Bronchial smooth muscle cell (primary cell): ENCODE measurements at places on chromosomes 4 and X. TPM values are rescaled to one million over a fixed set of nuclear protein-coding genes. Genes with fewer than 3 reads are reported as not detected.

Gene NIPAL1
- total RNA-seq = not detected in 2 replicates

Gene CWH43
- not detected in 2 replicates for total RNA-seq

Gene TMEM128
- total RNA-seq = 20.9 and 29.9 TPM in 2 replicates

Gene P2RY8
- not detected in 2 replicates for total RNA-seq

Gene AKAP14
- not detected in 2 replicates for total RNA-seq

Gene DNAAF6
- not detected in 2 replicates for total RNA-seq

Gene LEF1
- not detected in 2 replicates for total RNA-seq

Gene CENPI
- 2.2 and 4.7 TPM in 2 replicates for total RNA-seq

Gene MAGEA2B
- total RNA-seq = not detected in 2 replicates

Gene CASP3
- total RNA-seq = 11.2 and 19.5 TPM in 2 replicates

Gene TLR1
- 1.6 and 1.7 TPM in 2 replicates for total RNA-seq

Gene BTK
- not detected in 2 replicates for total RNA-seq

Gene NDP
- 0.34 and 2.0 TPM in 2 replicates for total RNA-seq

Gene TEX13C
- not detected in 2 replicates for total RNA-seq

Gene FAM9B
- total RNA-seq = not detected in 2 replicates

Gene PCDH10
- total RNA-seq = 0.79 and 2.7 TPM in 2 replicates

Gene PABPC1L2B
- total RNA-seq = 0.09 TPM in 1 of 2 replicates, not detected in the other

Gene CTAG1A
- not detected in 2 replicates for total RNA-seq

Gene ZFYVE28
- total RNA-seq = 8.2 and 9.9 TPM in 2 replicates

Gene SLC6A14
- 0.17 TPM in 1 of 2 replicates, not detected in the other for total RNA-seq

Gene NPNT
- under 0.01 and 0.16 TPM in 2 replicates for total RNA-seq

Gene SERPINA7
- total RNA-seq = not detected in 2 replicates

Gene SCML2
- total RNA-seq = 0.79 and 1.1 TPM in 2 replicates

Gene RELL1
- 56.0 and 64.6 TPM in 2 replicates for total RNA-seq

Gene USP51
- total RNA-seq = 1.9 and 3.6 TPM in 2 replicates

Gene DOK7
- total RNA-seq = under 0.01 and 0.09 TPM in 2 replicates

Gene PABPC5
- 1.6 and 2.7 TPM in 2 replicates for total RNA-seq

Gene ATP7A
- 20.8 and 27.9 TPM in 2 replicates for total RNA-seq

Gene PTPN13
- 46.8 and 64.7 TPM in 2 replicates for total RNA-seq

Gene PLAC8
- under 0.01 TPM in 1 of 2 replicates, not detected in the other for total RNA-seq

Gene MUC7
- total RNA-seq = not detected in 2 replicates

Gene REELD1
- not detected in 2 replicates for total RNA-seq

Gene BMPR1B
- total RNA-seq = 0.09 and 0.47 TPM in 2 replicates

Gene CHM
- 10.3 and 18.8 TPM in 2 replicates for total RNA-seq

Gene SPANXN4
- not detected in 2 replicates for total RNA-seq

Gene RPS6KA6
- 2.0 and 3.9 TPM in 2 replicates for total RNA-seq

Gene SLC6A8
- 7.8 and 11.5 TPM in 2 replicates for total RNA-seq

Gene ACSL4
- 103 and 116 TPM in 2 replicates for total RNA-seq

Gene ANKRD50
- total RNA-seq = 27.7 and 32.1 TPM in 2 replicates

Gene COX7B2
- total RNA-seq = not detected in 2 replicates
